Activated gamma-delta T cell treated with Interleukin-2 at 50 U/mL for 16 hours (primary cell): ENCODE measurements at places on chromosomes 13 and 19.

DNA sequence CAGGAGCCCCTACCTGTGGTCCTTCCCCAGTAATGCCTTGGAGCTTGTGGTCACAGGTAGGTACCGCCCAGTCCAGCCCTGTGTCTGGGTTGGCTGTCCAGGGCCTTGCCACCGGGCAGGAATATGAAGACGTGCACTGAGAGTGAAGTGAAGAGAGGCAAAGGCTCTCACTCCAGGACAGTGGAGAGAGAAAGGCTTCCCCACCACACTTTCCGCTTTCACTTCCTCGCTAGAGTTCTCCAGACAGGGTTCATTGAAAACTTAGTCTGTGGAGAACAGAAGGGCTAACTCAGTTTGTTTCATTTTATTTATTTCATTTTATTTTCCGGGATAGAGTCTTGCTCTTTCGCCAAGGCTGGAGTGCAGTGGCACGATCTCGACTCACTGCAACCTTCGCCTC is 14.2 kb downstream of the FCAR start:
- no peak for DNase-seq

DNA sequence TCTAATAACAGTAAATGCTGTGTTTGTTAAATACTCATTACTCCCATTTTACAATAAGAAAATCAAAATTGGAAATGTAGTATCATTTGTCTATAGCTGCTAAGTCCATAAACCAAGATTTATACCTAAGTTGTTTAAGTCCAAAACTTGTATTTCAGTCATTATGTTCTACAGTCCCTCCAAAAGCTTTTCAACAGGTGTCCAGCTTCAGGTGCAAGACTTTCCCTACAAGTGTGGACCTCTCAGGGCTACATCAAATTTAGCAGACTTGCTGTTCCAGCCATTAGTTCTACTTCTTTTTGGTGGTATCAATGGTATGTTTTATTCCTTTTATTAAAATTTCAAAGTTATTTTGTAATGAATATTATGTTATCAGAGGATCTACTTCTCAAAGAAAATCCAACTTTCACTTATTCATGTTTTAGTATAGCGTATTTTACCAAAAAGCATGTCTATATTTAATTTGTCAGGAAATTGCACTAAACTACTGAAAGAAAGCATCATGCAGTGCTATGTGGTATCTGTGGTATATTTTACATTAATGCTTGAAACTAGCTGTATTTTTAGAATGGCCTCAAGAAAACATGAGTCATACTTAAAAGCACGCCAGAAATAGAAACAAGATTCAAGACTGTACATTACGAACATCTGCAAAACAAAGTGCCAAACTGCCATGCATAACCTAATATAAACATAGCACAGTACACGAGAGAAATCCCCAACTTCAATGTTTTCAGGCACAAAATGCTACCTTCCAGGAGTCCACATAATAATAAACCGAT is 44.5 kb downstream of the VWA8 start:
- DNase-seq: no peak

DNA sequence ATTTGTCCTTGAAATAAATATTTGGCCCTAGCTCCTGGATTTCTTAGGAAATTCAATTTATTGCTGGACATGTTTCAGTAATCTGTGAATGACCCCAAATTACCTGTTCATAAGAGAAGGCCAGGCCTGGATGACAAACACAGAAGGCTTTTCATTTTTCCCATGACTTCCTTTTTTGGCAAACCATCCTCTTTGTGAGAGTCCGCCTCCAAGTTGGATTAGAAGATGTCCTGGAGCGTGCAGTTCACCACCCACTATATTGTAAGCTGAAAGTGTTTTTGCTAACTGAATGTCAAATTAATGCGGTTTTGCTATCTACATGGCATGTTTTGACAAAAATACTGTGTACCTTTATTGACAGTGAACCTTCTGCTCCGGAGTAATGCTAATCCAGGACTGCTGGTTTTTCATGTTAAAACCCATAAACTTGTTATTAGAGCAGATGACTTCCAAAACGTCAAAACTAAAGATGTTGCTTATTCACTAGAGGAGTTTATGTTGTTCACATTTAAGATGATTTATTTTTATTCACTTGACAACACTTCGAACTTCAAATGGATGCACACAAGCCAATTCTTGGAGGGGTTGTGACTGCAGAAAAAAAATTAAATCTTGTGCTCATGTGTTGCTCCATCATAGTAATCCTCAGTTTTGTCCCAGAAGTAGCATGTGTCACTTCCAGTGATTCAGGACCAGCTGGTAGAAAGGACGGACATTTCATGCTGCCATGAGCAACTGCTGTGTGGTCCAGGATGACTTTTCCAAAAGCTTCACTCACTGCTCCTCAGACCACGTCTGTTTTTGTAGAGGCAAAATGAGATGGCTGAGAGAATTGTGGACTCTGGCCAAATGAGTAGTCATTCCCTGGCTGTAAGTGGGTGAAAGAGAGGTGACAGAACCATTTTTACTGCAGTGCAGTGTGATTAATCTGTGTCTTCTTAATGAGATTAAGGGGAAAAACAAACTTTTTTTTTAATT is 71.0 kb downstream of the ITGBL1 start:
- DNase-seq: no peak

GRCh38 chr19:33864311-33864850 is 67.7 kb downstream of the KCTD15 start:
- no peak for DNase-seq

DNA sequence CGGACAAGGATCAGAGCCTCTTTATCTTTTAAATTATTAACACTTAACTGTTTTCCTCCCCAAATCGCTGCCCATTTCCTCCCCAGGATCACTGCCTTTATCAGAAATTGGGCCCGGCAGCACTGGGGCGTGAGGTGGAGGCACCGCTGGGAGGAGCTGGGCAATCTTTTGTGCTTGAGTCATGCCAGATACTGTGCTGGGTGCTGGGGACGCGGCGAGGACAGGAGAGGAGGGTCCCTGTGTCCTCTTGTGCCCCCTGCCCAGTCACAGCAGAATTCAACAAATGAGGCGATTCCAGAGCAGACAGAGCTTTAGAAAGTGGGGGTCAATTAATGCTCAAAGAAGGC is 347.8 kb downstream of the ZNF536 start:
- no peak for DNase-seq

DNA sequence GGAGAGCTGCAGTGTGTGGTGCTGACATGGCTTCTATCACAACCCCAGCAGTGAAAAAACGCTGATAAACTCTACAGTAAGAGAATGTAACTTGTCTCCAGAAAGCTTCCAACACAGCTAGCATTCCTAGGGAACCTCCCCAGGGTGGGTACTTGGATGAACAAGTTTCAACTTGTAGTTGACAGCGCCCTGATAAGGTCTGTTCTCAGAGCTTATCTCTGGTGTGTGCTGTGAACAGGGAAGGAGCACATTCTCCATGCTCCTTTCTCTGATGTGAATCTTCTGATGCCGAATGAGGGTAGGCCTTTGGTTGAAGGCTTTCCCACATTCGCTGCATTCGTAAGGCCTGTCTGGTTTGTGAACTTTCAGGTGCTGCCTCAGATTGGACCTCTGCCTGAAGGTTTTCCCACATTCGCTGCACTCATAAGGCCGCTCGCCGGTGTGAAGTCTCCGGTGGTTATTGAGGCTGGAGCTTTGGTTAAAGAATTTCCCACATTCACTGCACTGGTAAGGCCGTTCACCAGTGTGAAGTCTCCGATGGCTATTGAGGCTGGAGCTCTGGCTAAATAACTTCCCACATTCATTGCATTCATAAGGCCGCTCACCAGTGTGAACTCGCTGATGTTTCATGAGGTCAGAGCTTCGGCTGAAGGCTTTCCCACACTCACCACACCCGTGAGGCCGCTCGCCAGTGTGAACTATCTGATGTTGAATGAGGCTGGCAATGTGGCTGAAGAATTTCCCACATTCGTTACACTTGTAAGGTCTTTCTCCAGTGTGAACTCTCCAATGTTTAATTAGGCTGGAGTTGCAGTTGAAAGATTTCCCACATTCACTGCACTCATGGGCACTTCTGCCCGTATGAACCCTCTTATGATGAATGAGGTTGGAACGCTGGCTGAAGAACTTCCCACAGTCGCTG is 5.9 kb downstream of the ZNF792 start:
- no peak for DNase-seq

GRCh38 chr13:112695121-112695520 is 5.3 kb downstream of the ATP11A start:
- DNase-seq: no peak
